Transverse colon (tissue), 4 donors: ENCODE measurements at places on chromosomes 2 and 18. TPM values are rescaled to one million over a fixed set of nuclear protein-coding genes. Genes with fewer than 3 reads are reported as not detected.

The CIB4 gene
- not detected for total RNA-seq

The DSEL gene
- 1.9 TPM for total RNA-seq

The DIPK1C gene
- total RNA-seq: 0.27 TPM

The MLPH gene
- total RNA-seq: 84.8 TPM

The ANKRD53 gene
- total RNA-seq: not detected

The EVA1A gene
- not detected for total RNA-seq

The FRZB gene
- total RNA-seq: 0.37 TPM

The DAW1 gene
- total RNA-seq: not detected

The NOL4 gene
- not detected for total RNA-seq

The MYO1B gene
- 37.0 TPM for total RNA-seq

The RMDN2 gene
- total RNA-seq: 48.3 TPM

The STPG4 gene
- not detected for total RNA-seq

The USP37 gene
- 9.4 TPM for total RNA-seq

The LYPD1 gene
- total RNA-seq: 0.32 TPM

The RAD51AP2 gene
- total RNA-seq: not detected

The PLEKHA3 gene
- 11.6 TPM for total RNA-seq

The RBM44 gene
- total RNA-seq: 0.27 TPM

The SRD5A2 gene
- total RNA-seq: not detected

The OTOF gene
- not detected for total RNA-seq

The SERPINB12 gene
- not detected for total RNA-seq

The NETO1 gene
- not detected for total RNA-seq

The ERFE gene
- total RNA-seq: not detected

The PTGR3 gene
- total RNA-seq: 13.5 TPM

The HNMT gene
- 36.3 TPM for total RNA-seq

The CGREF1 gene
- total RNA-seq: 0.27 TPM

The ANKRD30BL gene
- total RNA-seq: not detected

The SUCLG1 gene
- total RNA-seq: 199 TPM

The SPDYA gene
- total RNA-seq: 1.8 TPM

The FOXD4L1 gene
- total RNA-seq: not detected

The NEU2 gene
- total RNA-seq: 0.41 TPM

The REG1B gene
- not detected for total RNA-seq

The HOXD13 gene
- not detected for total RNA-seq
